ENCODE measurements at places on chromosomes 13 and 19.

GRCh38 chr19:39430675-39431593 lies 4.8 kb downstream of the RPS16 start:
- peak; percentile 100 for DNase-seq

- no peak for DNase-seq
These were observed 1.3 kb upstream of the C3 start for GRCh38 chr19:6721773-6722172.

DNA sequence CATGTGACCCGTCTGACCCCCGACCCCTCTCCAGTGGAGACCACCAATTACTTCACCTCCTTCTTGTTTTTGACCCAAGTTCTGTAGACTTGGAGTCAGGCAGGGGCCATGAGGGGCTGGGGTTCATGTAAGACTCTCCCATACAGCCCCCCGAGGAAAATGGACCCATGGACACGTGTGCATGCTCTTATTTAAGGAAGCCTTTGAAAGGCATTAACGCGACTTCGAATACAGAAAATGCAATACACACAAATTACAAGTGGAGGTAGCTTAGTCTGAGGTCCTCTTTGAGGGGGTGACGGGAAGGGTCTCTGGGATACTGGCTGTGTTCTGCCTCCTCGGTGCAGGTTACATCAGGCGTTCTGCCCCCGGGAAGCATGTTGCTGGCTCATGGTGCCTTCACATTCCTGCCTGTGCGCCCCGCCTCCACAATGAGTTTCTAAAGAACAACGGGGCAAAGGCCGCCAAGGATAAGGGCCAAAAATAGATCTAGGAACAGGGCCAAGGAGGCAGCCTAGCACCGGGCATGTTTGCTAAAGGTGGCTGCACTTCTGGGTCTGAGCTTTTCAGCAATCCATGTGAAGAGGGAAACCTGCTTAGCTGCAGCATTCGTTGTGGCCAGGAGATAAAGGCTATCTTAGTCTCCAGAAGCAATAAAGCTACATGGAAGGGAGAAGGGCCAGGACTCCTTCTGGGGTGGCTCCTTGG lies 54.5 kb downstream of the RAB20 start:
- DNase-seq = peak; percentile 27

- DNase-seq = peak; percentile 95
These were observed 22.1 kb downstream of the PLEKHF1 start for GRCh38 chr19:29687244-29687896.

GRCh38 chr19:38509027-38509426 lies 75.5 kb downstream of the RYR1 start:
- DNase-seq = no peak

- DNase-seq = no peak
These were observed 27.4 kb upstream of the SPACA7 start for GRCh38 chr13:112348642-112349345.

GRCh38 chr13:87295636-87296035 lies 375.5 kb upstream of the SLITRK5 start:
- peak; percentile 23 for DNase-seq

GRCh38 chr19:52070496-52070895 lies 21.9 kb upstream of the ZNF432 start:
- DNase-seq = peak; percentile 41

- DNase-seq = no peak
These were observed 339.4 kb downstream of the SPRY2 start for GRCh38 chr13:80001510-80001842.

- no peak for DNase-seq
These were observed at the start of gene HOOK2 for GRCh38 chr19:12774588-12775555. TSS of gene HOOK2 (minus strand) at chr19:12775552. CDS start at chr19:12775449, 103 bp downstream.

DNA sequence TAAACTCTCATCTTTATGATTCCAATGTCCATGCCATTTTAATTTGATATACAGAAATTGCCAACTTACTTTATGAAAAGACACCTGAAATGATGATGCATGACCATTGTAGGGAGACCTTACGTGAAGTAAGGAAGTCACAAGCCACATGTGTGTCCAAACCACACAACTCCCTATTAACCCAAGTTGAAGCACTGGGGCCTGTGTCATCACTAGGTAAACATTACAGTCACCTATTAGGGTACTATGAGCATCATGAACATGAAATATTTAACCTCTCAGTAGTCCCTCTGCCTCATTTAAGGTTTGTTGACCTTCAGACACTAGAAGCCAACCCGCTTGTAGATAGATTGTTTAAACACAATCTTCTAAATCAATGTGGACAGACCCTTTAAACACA lies 576.9 kb downstream of the IRS2 start:
- DNase-seq = no peak

DNA sequence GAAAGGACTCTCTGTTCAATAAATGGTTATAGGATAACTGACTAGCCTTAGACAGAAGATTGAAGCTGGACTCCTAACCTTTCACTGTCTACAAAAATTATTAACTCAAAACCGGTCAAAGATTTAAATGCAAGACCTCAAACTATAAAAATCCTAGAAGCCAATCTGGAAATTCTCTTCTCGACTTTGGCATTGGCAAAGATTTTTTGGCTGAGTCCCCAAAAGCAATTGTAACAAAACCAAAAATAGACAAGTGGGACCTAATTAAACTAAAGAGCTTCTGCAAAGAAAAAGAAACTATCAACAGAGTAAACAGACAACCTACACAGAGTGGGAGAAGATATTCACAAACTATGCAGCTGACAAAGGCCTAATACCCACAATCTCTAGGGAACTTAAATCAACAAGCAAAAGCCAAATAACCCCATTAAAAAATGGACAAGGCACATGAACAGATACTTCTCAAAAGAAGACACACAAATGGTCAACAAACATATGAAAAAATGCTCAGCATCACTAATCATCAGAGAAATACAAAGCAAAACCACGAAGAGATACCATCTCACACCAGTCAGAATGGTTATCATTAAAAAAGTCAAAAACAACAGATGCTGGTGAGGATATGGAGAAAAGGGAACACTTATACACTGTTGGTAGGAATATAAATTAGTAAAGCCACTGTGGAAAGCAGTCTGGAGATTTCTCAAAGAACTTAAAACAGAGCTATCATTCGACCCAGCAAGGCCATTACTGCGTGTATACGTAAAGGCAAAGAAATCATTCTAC lies 266.3 kb downstream of the DNAJC15 start:
- DNase-seq = no peak

DNA sequence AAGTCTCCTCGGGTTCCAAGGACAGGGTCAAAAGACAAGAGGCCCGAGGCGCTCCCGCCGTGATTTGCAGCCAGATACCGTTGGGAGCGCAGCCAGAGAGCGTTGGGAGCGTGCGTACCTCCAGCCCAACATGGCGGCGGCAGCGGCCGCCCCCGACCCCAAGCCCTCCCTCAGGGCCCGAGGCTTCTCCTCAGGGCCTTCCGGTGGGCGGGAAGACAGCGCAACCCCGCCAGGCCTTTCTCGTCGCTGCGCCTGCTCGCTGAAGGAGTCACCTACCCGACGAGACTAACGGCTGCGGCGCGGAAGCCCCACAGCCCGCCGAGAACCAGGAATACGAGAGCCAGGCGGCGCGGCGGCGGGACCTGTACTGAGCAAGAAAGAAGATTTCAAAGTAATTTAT lies 3.2 kb upstream of the ZNF850 start:
- no peak for DNase-seq

- no peak for DNase-seq
These were observed 5.8 kb downstream of the PPFIA3 start for GRCh38 chr19:49125025-49125731.

DNA sequence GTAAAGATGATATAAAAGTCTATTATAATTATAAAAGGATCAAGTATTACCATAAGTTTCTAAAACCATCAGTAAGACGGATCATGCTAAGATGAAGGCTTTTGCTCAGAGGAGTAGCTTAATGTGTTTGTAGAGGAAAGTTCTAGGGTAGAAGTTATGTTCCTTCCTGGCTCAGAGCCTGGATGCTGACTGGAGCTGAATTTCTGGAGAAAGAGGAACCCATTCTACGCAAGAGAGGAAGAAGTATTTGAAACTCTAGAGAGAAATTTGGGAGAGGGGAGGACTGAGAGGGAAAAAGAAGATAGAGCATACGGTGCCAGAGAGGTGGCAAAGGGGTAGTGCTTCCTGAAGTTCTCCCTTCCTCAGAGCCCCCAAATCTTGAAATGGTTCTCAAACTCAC lies 51.4 kb upstream of the SGCG start:
- no peak for DNase-seq

DNA sequence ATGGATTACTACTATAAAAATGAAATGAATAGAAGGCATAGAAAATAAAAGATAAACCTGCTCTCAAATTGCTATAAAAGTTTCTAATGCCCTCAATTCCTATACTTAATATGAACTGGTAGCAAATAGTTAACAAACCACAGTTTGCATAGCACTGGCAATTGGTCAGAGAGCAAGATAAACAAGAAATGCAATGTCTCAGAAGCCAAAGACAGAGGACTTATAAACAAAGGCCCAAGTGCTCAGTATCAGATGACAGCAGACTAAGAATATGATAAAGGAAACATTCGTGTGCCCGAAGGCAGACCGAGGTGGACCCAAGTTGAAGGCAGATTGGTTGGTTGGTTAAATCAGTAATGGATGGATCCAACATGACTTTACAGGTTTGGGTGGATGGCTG lies 50.6 kb downstream of the IPO5 start:
- DNase-seq = peak; percentile 62

DNA sequence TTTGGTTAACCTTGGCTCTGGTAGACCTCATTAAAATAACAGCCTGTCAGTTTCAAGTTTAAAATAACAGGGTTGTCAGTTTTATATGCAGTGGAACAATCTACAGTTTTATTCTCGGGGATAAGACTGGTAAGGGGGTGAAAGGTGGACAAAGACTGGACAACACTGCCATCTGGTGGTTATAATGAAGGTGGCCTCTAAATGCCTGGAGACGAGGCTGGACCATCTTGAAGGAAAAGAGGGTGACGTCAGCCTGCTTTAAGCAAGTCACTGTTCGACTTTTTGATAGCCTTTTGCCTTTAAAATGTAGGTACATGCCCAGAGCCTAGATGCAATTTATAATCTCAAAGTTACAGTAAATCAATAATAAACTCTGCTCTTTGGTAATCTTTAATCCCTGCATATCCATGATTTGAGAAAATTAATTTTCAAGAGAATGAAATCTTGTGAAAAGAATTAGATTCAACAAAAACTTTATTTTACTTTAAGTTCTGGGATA lies 117.0 kb downstream of the DCT start:
- peak; percentile 90 for DNase-seq

GRCh38 chr13:22735011-22735995 lies 445.5 kb upstream of the SGCG start:
- no peak for DNase-seq

GRCh38 chr19:47230921-47231214 lies at the start of gene BBC3:
TSS of gene BBC3 (minus strand) at chr19:47231199. CDS start at chr19:47228431, 2,768 bp downstream.
- DNase-seq = no peak

DNA sequence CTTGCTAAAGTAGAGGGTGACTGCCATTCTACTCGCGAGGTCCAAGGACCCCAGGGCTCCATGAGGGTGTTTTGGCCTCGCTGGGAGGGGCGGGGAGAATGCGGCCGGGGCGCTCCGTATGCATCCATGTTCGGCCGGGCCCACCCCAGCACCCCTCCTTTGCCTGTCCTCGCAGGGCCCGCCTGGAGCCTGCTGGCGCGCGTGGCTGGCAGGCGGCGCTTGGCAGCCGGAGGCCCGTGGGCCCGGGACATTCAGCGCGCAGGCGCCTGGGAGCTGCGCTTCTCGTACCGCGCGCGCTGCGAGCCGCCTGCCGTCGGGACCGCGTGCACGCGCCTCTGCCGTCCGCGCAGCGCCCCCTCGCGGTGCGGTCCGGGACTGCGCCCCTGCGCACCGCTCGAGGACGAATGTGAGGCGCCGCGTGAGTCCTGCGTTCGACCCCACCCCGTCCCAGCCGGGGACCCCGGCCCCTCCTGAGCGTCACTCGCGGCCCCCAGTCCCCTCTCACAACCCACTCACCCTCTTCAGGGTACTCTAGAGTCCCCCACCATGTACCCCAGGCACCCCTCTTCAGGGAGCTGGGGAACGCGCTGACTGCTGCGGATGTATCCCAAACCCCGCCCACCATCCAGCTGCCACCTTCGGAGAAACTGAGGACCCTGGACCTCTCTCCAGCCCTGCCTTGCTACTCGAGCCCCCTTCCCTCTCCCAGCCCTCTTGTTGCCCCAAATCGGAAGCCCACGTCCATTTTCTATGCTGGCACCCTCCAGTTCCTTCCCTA lies 4.1 kb downstream of the DLL3 start:
- peak; percentile 55 for DNase-seq

DNA sequence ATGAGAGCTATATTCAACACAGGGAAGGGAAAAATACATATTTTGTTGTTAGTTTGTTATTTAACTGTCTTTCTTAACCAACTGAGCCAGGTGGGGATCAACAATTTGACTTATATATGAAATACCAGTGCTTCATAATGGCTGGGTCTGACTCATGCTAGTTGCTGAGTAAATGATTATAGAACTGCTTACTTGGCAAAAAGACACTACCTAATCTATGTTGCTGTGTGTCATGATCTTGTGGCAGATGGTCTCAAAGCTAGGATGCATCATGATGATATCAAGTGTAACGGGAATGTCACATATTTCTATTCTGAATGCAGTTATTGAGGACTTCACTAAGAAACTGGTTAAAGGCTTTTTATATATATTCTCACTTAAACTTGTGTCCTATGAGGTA lies 727.4 kb upstream of the SLITRK1 start:
- peak; percentile 67 for DNase-seq

DNA sequence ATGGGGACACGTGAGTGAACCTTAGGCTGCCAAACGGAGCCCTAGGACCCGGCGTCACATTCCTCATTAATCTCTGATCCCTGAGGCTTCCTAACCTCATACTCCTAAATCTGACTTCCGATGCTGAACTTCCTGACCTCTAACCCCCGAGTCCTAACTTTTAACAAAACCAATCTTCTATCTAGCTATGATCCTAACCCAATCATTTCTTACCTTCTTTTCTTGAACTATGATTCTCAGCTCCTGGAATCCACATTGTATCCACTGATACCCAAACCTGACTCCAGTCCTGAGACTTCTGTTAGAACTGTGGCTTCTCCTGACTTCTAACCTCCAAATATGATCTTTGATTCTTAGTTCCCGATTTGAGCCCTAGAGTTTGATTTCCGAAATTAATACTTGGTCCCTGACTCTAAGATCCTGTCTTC lies 447 bp downstream of the NFKBIB start:
- DNase-seq = no peak

DNA sequence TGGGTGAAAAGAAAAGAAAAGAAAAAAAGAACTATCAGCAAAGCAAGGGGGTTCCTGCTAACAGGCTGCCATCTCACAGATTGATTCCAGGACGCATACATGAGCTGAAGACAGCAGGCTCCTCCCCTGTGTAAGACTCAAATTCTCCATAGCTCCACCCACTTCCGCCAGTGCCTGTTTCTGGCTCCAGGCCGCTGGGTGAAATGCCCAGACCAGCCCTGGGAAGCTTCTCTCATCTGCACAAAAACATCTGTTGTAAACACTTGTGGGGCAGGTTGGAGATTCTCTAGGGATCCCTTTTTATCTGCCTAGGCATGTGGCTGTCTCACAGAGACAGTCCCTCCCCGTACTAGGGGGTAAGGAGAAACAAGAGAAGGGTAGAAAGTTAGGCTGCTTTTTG lies 1054.4 kb upstream of the SPRY2 start:
- DNase-seq = no peak

DNA sequence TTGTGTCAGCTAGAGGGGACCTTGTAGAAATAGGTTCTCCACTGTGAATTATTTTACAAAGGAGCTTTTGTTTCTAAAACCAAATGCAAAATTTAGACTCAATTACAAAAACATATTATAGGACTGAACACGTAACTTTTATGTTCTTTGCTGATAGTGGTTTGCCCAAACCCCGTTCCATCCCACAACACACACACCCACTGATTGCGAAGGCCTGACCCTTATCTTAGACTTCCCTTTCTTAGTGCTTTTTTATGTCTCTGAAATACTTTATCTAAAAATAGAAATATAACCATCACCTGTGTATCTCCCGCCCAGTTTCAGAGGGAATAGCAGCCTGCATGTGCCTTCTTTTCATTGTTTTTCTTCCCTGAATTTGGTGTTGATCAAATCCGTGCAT lies 13.0 kb downstream of the CCNA1 start:
- DNase-seq = no peak

All from astrocyte of the spinal cord (primary cell).